ENCODE measurements at places on chromosomes 2 and 18.

GRCh38 chr2:39413063-39413737 lies 23.9 kb downstream of the MAP4K3 start:
- no peak for DNase-seq

- DNase-seq: no peak
Observed at GRCh38 chr18:52408800-52409302, 68.9 kb downstream of the DCC start.

DNA sequence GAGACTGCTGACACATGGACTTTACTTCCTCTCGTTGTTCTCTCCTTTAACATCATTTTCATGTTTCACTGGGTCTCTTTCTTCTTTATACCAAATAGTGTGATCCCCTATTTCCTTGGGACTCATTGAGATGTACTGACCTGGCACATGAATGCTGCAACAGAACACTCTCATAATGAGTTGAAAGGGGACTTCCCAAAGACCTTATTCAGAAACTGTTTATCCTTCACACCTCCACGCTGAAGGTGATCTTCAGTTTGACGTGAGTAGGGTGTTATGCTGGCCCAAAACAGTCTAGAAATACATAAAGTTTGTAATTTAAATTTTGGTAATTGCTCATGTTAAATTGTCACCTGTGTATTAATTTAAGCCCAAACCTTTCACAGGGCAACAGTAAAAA lies 1096.8 kb upstream of the GYPC start:
- no peak for DNase-seq

DNA sequence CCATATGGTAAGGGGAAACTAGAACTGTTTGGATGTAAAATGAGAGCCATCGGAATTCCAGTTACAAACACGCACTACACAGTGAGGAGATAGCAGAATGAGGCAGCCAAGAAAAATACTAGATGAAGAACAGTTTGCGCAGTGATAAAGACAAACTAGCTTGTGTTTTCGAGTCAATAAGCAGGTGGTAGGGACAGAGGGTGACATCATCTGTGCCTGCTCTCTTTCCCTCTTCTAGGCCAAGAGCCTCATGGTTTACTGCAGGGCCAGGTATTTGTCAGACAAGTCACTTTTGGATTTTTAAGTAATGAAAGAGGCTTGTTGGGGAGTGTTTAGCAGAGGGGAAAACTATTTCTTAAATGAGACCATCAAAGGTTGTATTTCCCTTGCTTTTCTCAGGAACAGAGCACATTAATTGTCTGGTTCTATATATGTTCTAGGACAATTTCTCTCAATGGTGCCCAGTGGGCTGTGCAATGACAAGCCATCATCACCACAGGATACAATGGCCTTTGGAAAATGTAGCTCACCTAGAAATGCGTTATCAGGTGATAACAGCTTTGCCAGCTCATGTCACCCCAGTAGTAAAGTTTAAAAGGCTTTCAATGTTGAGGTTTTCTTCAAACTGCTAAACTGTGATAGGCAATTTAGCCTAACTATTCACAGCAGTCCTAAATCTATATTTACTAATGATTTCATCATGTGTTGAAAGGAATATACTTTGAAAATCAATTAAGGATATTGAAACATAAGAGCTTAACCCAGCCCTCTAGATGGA lies 1210.3 kb upstream of the ZEB2 start:
- DNase-seq: no peak

- DNase-seq: no peak
Observed at GRCh38 chr2:234974501-234975385, 22.9 kb downstream of the SH3BP4 start.

GRCh38 chr2:235725016-235725489 lies 231.2 kb downstream of the AGAP1 start:
- DNase-seq: no peak

- DNase-seq: no peak
Observed at GRCh38 chr2:20071397-20072383, 20.3 kb upstream of the LAPTM4A start.

DNA sequence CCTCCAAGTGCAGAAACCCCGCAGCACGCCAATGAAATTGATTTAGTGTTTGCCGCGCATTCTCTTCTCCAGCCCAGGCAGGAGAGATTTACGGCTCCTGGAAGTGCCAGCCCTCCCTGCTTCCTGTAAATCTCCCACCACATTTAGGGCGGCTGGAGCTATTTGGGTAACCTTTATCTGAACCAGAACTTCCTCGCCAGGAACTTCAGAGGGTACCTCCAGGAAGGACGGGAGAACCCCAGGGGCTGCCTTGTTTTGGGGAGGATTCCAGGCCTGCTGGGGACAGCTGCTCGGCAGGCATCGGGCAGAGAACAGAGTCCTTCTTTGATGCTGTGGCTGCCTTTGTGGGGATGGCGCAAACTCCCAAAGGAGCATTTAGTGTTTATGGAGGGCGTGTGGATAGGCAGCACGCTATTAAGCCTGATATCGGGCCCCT lies 122.0 kb upstream of the MYCN start:
- DNase-seq: no peak

GRCh38 chr2:88458633-88459032 lies 6.1 kb upstream of the FOXI3 start:
- no peak for DNase-seq

DNA sequence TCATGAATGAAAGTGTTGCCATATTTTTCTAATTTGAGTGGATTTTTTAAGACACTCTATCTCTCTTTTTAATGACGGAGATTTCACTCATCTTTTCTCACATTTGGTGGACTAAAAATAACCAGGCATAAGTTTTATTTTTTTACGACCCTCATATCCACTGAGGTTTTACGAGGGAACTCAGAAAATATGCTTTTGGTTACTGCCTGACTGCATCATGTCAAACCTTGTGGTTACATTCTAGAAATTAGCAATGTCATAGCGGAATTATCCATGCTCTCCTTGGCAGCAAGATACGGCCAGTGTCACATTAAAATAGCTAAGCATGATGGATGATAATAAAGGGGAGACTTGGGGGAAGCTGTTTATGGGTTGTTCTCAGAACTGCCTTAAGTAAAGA lies 428.6 kb upstream of the FSHR start:
- no peak for DNase-seq

GRCh38 chr2:201656102-201656501 lies 12.8 kb upstream of the TMEM237 start:
- DNase-seq: no peak

All from stimulated activated CD4-positive, alpha-beta T cell treated with anti-CD3 and anti-CD28 coated beads, Interleukin-12 subunit alpha, Interleukin-12 subunit beta, amount 100 ng/mL, for 24 hours (primary cell).